Hematopoietic multipotent progenitor cell (in vitro differentiated cells): ENCODE measurements at places on chromosomes 6 and 20.

DNA sequence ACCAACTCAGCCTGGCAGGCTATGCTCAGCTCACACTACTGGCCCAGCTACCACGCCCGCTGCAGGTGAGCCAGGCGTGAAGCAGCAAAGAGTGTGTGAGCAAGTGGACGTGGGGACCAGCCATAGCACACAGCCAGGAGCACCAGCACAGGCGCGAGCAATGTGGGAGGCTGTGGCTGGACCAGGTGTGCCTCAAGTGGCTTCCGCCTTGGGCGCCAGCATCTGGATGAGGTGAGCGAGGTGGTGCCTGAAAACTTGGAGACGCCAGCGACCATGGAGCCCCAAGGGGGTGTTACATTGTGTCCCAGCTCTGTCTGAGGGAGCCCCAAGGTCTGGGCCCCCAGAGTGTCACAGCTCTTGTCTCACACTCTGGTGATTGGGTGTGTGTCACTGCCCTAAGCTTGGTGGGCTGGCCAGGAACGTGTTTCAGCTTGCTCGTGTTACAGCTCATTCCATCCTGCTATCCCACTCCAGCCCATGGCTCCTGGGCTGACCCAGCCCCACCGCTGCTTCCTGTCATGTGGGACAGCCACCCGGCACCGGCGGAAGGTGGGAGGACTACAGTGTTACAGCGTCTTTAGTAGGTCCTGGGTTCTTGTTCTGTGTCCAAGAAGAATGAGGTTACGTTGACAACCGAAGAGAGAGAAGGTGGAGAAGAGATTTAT is 508.0 kb upstream of the MMS22L start:
- no peak for DNase-seq

DNA sequence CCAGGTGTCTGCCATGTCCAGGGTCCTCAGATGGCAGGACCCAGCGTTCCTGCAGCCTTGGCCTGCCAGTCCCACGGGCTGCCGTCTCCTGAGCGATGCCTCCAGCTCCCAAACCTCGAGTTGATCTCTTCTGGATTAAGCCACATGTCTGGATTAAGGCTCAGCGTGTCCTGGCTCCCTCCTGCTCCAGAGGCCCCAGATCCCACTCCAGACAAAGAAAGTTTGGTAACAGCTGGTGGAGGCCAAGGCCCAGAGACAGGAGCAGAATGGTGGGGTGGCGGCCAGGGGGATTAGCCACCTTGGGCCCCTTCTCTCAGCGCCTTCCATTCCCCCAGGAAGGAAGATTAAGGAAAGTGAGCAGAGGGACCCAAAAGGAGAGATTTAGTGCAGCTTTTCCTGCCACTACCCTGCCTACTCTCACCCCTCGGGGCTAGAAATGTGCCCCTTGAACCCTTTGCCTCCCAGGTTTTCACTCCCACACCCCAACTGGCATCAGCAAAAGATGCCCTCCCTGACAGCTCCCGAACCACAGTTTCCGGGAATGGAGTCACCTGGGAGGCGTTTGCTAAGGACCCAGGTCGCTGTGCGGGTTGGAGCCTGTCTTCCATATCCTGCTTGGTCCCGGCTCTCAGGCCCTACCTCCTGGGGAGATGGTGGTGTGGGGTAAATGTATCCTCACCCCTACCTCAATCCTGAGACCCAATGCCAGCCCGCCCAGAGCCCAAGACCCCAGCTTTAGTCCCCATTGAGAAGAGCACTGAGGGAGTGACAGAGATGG is 6.9 kb downstream of the SPDEF start:
- no peak for DNase-seq

GRCh38 chr20:44209686-44210405 is 725 bp downstream of the OSER1 start:
- peak; percentile 28 for DNase-seq

GRCh38 chr6:22361576-22361975 is 64.7 kb upstream of the PRL start:
- no peak for DNase-seq

- DNase-seq = no peak
Observed at GRCh38 chr6:6620766-6621425, 32.4 kb downstream of the LY86 start.

DNA sequence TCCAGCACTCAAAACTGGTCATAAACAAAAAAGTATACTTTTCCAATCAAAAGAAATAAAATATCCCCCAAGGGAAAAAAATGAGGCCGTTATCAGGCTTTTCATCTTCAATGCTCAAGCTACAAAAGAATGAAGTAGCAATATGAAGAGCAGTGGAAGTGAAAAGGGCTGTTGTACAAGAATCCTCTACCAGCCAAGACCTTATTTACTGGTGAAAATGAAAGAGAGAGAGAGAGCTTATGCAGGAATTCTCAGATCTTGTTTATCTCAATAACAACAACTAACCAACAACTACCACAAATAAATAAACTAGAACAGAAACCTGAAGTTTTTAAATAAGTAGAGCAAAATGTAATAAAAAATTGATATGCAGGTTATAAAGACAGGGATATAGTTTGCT is 400.6 kb downstream of the HDGFL1 start:
- no peak for DNase-seq

DNA sequence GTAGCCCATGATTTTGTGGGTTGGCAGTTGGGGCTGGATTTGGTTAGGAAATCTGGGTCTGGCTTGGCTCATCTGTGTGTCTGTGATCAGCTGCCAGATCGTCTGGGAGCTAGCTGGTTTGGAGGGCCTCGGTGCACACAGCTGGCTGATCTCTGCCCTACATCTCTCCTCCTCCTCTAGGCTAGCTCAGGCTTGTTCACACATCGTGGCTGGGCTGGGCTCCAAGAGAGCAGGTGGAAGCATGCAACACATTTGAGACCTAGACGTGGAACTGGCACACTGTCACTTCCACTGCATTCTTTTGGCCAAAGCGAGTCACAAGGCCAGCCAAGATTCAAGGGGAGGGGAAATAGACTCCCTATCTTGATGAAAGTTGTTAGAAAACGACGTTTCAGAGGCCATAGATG is 15.9 kb downstream of the NDUFAF5 start:
- DNase-seq = no peak

GRCh38 chr20:46400253-46400652 is 6.2 kb downstream of the ELMO2 start:
- no peak for DNase-seq

- no peak for DNase-seq
Observed at GRCh38 chr6:29107758-29108157, at the start of gene OR2J3. Gene OR2J3, plus strand, starts transcription at chr6:29108058. Its CDS starts 3,833 bp downstream, at chr6:29111891.

DNA sequence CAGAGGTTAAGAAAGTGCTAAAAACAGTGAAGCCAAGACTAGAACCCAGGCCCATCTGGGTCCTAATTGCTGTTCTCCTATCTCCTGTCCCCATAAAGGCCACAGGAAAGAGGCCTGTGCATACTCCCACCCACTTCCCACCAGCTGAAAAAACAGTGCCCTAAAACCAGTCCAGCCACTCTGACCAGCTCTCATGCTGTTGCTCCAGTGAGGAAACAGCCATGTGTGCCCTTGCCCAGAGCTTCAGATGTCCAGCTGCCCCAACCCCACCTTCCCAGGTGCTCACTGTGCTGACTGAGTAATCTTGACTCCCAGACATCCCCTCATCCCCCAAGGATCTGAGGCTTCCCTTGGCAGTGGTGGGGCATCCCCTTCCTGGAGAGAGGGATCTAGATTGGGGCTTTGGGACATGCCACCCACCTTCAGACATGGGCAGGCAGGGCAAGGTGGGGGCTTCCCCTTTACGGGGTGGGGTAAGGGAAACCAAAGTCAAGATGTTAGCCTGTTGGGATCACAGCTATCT is 28.7 kb downstream of the KCNK5 start:
- DNase-seq = no peak

GRCh38 chr6:89736893-89737292 is 82.7 kb downstream of the MDN1 start:
- DNase-seq = no peak
